Stimulated activated CD4-positive, alpha-beta T cell treated with anti-CD3 and anti-CD28 coated beads, Interleukin-2, amount 100 ng/mL, for 24 hours (primary cell): ENCODE measurements at places on chromosomes 6 and 20.

DNA sequence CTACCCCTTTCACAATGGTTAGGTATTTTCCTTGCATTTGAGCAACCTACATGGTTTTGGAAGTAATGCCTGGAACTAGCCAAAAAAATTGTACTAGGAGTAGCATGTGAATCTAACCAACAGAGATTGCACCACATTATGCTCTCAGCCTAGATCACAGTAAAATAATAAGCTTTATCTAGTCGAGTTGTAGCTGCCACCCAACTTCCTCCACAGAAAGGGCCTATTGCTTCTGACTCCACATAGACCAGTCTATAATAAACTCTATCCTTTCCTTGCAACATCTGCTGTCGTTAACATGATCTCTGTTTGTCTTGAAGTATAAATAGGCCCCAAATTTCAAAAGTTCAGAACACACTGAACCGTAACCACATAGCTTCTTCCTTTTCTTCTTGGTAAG, 375.5 kb downstream of the PKHD1 start:
- no peak for DNase-seq

GRCh38 chr6:147637620-147638195, 129.2 kb downstream of the SAMD5 start:
- DNase-seq, result no peak

DNA sequence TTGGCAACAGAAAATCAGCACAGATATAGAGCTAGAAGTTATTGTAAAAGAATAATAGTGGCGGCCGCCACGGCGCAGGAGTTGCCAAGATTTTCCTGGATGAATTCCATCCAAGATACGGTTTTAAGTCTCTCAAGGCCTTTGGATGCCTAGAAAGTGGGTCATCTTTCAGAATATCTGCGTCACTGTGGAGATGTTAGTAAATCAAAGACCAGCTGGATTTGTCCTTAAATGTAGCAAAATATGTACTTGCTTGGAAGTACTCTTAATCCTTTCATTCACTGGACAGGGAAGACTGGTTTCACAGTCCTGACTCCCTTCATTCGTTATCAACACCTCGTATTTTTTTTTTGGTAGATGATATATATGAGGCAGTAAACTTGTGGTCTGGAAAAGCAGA, 83.0 kb downstream of the SLC22A3 start:
- DNase-seq, result no peak

GRCh38 chr6:21873562-21873961, 280.0 kb downstream of the SOX4 start:
- DNase-seq, result no peak

GRCh38 chr20:19683822-19684221, 74.2 kb upstream of the RIN2 start:
- no peak for DNase-seq

GRCh38 chr6:152273638-152274037, 363.5 kb downstream of the SYNE1 start:
- DNase-seq, result no peak

DNA sequence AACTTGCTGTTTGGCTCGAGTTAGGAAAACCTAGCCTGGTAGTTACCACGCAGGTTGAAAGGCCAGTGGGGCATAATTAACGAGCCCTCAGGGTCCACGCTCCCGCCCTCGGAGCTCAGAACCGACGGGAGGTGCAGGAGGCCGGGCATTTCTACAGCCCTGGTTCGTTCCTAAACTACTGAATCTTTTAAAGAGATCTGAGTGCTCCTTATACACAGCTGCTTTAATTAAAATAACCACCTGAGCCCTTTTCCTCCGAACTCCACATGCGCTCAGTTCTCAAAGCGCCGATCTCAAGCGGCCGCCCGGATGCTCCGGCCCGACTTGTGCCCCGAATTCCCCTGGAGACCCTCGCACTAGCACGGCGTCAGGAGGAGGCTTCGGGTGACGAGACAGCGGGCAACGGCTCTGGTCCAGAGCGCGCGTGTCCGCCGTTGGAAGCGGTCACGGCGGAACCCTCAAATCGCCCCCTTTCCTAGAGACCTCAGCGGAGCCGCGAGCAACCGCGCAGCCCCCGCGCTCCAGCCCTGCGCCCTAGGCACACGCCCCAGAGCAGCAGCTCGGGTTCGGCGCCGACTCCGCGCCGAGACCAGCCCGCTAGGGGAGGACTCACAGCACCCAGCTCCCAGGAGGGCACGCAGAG, 397 bp downstream of the WDR27 start:
- DNase-seq, result no peak

GRCh38 chr20:25376886-25377285, 13.7 kb downstream of the ABHD12 start:
- no peak for DNase-seq

- no peak for DNase-seq
Measured at GRCh38 chr6:69370763-69371162, 426.0 kb downstream of the LMBRD1 start.

- DNase-seq, result no peak
Measured at GRCh38 chr6:156585859-156586258, 191.3 kb upstream of the ARID1B start.

GRCh38 chr6:108921547-108922361, 73.5 kb downstream of the ARMC2 start:
- peak; percentile 29 for DNase-seq

DNA sequence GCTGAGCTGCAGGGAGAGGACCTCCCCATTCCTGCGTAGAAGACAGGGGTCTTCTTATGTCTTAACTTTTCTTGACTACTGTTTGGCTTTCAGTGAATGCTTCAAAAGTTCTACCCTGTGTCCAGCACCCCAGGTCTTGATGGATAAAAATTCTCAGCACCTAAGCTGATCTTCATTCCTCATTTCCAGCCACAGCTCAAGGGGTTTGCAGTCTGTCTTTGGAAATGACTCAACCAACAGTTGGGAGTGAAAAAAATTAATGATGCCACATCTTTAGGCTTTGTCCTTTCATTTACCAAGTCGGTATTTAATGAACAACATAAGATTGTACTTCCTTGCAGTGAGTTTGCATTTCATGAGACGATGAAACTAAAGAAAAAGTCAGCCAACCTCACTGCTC, 40.3 kb downstream of the PRDM1 start:
- no peak for DNase-seq

- DNase-seq, result no peak
Measured at GRCh38 chr6:13420269-13420668, 67.1 kb downstream of the GFOD1 start.

- no peak for DNase-seq
Measured at GRCh38 chr6:7175462-7175861, 67.7 kb downstream of the RREB1 start.

- DNase-seq, result no peak
Measured at GRCh38 chr6:124389127-124389526, 573.1 kb upstream of the RNF217 start.

DNA sequence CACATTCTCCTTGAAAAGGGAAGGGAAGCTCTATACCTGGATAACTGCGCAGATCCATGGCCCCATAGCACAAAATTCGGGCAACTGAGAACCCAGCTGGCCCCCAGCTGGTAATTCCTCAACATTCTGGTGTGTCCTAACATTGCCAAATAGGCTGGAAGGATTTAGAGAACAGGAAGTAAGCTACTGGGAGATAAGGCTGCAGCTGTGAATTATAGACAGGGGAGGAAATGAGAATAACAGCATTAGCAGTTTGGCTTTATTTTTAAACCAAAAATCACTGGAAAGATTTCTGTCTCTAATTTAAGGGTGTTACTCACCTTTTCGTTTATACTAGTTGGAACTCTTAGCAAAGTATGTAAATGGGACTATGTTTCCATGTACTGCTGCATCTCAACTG, 97.2 kb downstream of the TULP4 start:
- DNase-seq, result no peak

DNA sequence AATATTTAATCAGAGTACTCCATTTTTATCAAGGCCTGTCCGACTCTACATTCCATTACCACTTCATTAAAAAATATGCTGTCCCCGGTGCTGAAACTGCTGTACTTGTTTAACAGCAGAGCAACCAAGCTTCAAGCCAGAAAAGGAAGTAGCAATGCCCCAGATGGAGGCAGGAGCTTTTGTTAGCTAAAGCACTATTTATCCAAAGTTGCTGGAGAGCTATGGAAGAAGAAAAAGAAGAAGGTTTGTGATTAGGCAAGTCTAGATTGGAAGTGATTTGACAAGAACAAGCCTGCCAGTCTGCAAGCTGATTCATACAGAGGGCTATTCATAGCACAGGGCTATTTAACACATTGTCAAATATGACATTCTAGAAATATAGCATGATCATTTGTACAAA, 160.9 kb upstream of the SPTLC3 start:
- no peak for DNase-seq
